ENCODE measurements at places on chromosomes 3 and 15.

GRCh38 chr3:192515664-192516045 lies 211.7 kb downstream of the FGF12 start:
- DNase-seq: no peak

GRCh38 chr3:18556503-18557135 lies 131.5 kb upstream of the SATB1 start:
- DNase-seq: no peak

DNA sequence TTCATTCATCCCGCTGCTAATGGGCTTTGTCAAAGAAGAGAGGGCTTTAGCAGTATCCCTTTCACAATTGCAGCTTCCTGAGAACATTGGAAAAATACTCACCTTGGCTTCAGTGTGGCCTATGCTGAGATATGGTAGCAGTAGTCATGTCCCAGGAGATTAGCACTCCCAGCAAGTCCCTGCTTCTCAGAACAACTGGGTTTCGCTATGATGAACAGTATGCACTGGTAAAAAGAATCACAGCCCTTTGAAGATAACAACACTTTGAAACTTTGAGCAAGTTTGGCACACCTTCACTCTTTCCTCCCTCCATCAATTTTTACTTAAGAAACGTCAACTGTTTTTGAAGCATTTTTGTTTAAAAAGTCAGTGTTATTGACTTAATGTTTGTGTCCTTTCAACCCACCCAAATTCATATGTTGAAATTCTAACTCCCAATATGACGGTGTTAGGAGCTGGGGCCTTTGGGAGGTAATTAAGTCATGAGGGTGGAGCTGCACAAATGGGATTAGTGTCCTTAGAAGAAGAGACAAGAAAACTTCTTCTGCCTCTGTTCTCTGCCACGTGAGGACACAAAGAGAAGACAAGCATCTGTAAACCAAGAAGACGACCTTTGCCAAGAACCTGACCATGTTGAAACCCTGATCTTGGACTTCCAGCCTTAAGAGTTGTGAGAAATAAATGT lies 17.8 kb upstream of the PLSCR4 start:
- no peak for DNase-seq

GRCh38 chr15:45251888-45252287 lies at the start of gene SLC28A2:
Gene SLC28A2, plus strand, starts transcription at chr15:45252234. Its CDS starts 982 bp downstream, at chr15:45253216.
- no peak for DNase-seq

Measured in fibroblast of villous mesenchyme (primary cell).